ENCODE measurements at places on chromosomes 6 and 20.

DNA sequence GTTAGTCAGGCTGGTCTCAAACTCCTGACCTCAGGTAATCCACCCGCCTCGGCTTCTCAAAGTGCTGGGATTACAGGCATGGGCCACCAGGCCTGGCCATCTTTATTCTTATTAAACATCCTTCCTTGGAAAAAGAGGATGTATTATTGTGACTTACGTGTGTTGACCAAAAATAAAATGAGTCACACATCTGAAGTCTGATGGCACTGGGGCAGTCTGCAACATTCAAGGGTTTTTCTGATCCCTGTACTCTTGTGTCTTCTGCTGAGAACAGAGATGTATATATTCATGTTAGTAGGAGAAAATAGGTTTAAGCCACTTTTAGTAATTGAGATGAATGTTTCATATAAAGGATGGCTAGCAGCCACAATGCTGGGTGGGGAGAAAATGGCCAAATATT, 129.9 kb upstream of the RIPOR2 start:
- no peak for DNase-seq

GRCh38 chr6:158619922-158620801, 24.4 kb downstream of the DYNLT1 start:
- no peak for DNase-seq

DNA sequence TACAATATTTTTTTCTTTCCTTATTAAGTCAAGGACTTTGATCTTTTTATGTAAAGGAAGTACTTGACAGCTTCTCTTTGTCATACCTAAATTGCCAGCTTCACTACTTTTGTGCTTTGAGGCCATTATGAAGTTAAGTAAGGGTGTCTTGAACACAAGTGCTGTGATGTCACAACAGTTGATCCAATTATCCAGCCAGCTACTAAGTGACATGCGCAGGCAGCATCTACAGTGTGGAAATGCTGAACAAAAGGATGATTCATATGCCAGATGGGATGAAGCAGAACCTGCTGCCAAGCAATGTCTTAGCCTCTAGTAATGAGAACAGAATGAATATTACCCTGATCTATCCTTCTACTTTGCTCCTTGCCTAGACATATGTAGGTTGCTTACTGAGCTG, 68.3 kb upstream of the TMEM244 start:
- DNase-seq, result no peak

DNA sequence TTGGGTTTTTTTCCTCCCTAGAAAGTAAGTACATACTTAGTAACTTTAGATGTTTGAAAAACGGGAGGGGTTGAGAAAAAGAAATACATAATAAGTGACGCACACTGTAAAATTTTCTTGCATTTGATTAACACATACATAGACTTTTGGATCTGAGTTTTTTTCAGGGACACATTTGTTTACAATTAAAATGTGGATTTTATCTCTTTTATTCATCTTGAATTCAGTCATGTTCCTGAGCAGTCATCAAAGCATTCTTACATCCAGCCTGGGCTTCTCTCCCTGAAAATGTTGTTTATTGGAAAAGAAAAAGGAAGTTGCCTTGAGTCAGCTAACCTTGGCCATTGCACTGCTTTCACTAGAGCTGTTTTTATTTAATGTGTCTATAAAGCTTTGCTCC, 8.7 kb upstream of the RPP40 start:
- no peak for DNase-seq

- no peak for DNase-seq
Measured at GRCh38 chr6:85498596-85499258, 48.8 kb downstream of the NT5E start.

DNA sequence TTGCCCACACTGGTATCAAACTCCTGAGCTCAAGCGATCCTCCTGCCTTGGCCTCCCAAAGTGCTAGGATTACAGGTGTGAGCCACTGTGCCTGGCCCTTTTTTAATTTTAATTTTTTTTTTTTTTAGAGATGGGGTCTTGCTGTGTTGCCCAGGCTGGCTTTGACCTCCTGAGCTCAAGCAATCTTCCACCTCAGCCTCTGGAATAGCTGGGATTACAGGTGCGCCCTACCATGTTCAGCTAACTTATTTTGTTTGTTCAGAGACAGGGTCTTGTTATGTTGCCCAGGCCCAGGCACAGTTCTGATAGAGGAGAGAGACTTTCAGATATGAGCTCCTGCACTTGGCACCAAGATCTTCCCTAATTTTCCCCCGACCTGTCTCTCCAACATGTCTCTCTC, 8.1 kb downstream of the PSORS1C2 start:
- DNase-seq, result no peak

DNA sequence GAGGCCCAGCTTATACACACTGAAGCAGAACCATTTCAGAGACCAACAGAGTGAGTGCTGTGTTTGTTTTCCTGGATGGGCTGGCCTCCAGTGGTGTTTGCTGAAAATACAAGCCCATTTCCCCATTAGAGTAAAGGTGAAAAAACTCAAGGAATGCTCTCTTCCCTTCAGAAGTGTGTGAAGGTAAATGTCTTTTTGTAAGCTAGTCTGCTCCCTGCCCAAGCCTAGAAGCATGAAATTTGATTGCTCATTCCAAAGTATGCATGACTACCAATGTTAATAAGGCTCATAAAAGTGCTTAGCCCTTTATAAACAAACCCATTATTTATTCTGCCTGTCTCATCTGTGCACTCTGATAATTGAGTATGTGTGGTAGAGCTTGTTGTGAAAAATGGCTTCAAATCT, 59.1 kb downstream of the ADGRF1 start:
- peak; percentile 29 for DNase-seq

- DNase-seq, result peak; percentile 75
Measured at GRCh38 chr20:51966296-51966971, 164.1 kb upstream of the SALL4 start.

GRCh38 chr6:25301362-25301761, 22.2 kb downstream of the CARMIL1 start:
- no peak for DNase-seq

- no peak for DNase-seq
Measured at GRCh38 chr6:19789100-19789803, 47.9 kb upstream of the ID4 start.

DNA sequence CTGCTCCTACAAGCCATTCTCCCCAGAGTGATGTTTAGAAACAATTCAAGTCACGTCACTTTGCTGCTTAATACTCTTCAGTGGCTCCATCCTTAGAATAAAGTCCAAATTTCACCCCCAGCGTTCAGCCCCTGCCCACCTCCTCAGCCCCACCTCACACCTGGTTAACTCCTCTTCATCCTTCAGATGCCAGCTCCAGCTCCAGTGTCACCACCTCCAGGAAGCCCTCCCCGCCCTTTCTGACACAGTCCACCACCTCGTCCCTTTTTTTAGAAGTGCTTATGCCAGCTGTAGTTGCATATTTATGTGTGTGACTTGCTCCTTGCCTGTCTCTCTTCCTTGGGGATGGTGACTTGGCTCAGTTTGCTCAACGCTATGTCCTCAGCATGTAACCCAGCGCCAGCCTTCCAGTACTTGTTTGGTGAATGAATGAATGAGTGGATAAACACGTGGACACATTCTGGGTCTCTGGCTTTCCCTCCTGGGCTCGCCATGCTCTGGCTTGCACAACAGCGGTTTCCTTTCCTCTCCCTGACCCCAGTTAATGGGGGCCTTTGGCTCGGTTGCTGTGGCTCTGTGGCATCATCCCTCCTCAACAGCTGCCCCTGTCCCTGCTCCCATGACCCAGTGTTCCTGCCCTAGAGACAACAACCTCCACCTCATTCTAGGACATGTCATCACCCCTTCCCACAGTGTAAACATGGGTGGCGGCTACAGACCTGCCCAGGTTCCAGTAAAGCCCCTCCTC, 3.7 kb upstream of the IP6K3 start:
- DNase-seq, result no peak

- DNase-seq, result peak; percentile 73
Measured at GRCh38 chr6:155174576-155175211, 89.1 kb upstream of the CLDN20 start.

DNA sequence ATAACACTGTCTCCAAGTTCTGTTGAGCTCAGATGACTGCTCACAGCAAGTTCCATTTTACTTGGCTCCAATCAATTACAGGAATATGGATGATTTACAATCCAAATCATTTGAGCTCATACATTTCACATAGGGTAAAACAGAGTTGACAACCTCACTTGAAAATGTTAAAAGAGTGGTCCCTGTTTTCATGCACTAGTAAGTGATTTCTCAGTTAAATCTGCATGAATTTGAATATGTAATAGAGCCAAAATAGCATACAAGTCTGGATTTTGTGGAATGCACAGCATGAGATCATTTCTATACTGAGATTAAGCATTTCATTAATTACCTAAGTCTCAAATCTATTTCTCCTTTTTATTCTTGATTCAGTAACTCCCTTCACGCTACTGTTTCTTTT, 217.6 kb downstream of the SIM1 start:
- no peak for DNase-seq

DNA sequence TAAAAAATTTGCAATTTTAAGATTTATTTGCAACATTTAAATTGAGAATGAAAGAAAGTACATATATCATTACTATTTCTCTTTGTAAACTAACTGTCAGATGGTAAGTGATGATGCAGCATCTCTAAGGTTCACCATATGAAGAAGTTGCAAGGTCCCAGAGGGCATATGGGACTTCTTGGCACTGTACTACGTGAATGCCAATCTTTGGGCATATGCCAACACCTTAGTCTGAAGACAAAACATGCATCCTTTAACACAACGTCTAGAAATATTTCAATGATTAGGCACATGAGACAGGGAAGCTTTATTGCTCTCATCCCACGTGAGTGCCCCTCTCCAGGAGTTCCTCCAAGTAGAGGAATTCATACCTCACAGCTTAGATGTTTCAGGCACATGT, 66.8 kb downstream of the CDK19 start:
- no peak for DNase-seq

GRCh38 chr6:168815229-168815628, 374.2 kb downstream of the SMOC2 start:
- no peak for DNase-seq

- DNase-seq, result no peak
Measured at GRCh38 chr20:34771680-34772081, 53.8 kb downstream of the NCOA6 start.

Measured in urothelium cell line (cell line).